ENCODE measurements at places on chromosomes 13 and 19. TPM values are rescaled to one million over a fixed set of nuclear protein-coding genes. Genes with fewer than 3 reads are reported as not detected.

KLK12 gene
- total RNA-seq, result not detected

FAM83E gene
- 2.1 TPM for total RNA-seq

MIER2 gene
- 24.4 TPM for total RNA-seq

TNNI3 gene
- not detected for total RNA-seq

TRPC4 gene
- total RNA-seq, result not detected

PPP6R1 gene
- total RNA-seq, result 179 TPM

THSD8 gene
- total RNA-seq, result 12.6 TPM

PRKD2 gene
- total RNA-seq, result 189 TPM

TNFSF9 gene
- total RNA-seq, result 0.77 TPM

URAD gene
- total RNA-seq, result not detected

All from activated naive CD4-positive, alpha-beta T cell treated with anti-CD3 and anti-CD28 coated beads, Interleukin-2, amount 10 ng/mL, durations not matched to agents 5 hours and 36 hours (primary cell).